Stomach (tissue), 19 donors: ENCODE measurements at places on chromosomes 11 and 22. TPM values are rescaled to one million over a fixed set of nuclear protein-coding genes. Genes with fewer than 3 reads are reported as not detected.

The MS4A8 gene
- 8.9 TPM for total RNA-seq

The NELL1 gene
- not detected for total RNA-seq

The APOC3 gene
- not detected for total RNA-seq

The IGSF22 gene
- total RNA-seq = not detected

The CLCF1 gene
- 69.2 TPM for total RNA-seq

- DNase-seq = no peak
Observed at GRCh38 chr11:86508604-86509587, 134.2 kb downstream of the CCDC81 start.

GRCh38 chr22:19641983-19642451, 72.3 kb upstream of the SEPTIN5 start:
- DNase-seq = no peak

DNA sequence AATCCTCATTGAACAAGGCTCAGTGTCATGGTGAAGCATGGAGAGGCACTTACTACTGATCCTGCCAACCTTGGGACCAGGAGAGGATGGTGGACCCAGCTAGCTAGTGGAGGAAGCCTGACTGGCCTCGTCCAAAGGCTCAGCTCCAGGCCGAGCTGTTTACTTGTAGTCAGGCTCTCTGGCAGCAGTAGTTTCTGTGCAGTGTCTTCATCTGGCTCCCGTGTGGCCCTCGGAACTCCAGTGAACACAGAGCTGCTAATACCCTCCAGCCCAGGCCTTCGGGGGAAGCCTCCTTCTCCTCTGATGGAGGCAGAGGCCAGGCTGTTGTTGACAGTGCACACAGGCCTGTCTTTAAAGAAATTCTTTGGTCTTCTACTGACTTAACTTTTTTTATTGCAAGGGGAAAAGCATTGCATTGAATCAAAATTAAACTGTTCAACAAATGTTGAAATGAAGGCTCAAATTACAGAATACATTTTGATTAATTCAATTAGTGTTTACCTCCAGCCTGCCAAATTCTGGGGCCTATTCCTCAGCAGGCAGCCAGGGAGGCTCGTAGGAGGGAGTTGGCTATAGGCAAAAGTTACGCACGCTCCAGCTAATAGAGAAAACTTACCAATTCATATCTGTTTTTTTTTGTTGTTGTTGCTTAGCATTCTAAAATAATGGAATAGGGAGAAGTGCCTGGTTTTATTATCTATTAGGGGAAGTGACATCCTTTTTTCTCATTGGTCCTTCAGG, 18.8 kb downstream of the PPFIBP2 start:
- peak; percentile 68 for DNase-seq

DNA sequence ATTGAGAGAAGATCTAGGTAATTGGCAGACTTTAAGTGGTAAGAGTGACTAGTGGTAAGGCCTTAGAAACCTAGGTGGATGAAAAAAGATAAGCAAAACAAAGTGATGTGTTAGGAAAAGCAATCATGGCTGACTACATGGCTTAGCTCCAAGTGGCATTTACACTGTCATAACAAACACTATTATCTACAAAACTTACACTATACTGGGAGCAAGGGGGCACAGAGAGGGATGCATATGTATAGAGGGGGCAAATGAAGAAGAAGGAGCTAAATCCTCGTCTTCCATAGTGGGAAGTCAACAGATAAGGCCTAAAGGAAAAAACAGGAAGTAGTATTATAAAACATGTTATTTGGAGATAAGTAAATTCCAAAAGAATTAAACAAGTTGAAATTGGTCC, 32.5 kb downstream of the ADORA2A start:
- no peak for DNase-seq

GRCh38 chr11:45079943-45080719, 66.3 kb upstream of the PRDM11 start:
- peak; percentile 67 for DNase-seq

GRCh38 chr11:126318574-126319373, 14.9 kb downstream of the DCPS start:
- DNase-seq = peak; percentile 89

DNA sequence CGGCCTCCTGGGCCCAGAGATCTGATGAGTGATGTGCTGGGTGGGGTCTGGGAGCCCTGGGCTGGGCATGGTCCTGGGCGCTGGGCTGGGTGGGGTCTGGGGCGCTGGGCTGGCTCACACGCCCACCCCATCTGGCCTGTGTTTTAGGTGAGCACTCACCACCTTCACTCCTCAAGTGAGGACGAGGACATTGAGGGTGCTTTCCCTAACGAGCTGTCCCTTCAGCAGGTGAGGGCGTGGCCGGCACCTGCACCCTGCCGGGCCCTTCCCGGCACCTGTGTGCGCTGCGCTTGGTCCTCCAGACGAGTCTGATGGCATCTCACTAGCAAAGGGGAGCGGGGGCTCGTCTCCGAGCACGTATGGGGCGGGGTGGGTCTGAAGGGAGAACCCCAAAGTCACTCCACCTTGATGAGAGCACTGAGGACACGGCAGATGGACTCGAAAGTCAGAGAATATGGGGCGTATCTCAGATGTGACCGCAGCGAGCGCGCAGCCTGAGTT, 37.9 kb downstream of the SBF1 start:
- no peak for DNase-seq

DNA sequence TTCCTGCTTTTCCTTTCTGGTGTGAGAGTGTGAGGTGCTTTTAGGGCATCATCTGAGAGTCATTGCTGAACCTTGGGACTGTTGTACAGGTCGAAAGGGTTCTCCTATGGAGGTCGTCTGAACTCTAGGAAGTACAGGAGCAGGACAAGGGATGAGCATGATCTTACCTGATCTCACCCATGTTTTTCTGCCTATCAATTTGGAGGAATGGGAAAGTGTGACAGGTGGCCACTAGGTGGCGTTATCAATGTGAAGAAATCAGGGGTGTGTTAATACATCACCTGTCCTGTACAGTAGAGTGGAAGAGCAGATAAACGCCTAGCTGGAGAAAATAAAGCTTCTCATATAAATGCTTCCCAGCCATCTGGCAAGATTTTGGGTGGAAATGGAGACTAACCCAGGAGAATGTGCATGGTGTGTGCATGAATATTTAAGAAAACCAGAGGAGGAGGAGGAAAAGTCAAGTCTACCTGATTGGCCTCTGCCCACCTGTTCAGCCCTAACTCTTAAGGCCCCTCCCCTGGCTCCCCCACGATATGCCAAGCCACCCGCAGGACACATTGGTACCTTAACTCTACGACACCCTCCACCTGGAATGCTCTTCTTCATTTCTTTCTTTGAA, 72.0 kb upstream of the NARS2 start:
- peak; percentile 79 for DNase-seq

GRCh38 chr11:18203723-18204122, 31.1 kb downstream of the MRGPRX4 start:
- no peak for DNase-seq

DNA sequence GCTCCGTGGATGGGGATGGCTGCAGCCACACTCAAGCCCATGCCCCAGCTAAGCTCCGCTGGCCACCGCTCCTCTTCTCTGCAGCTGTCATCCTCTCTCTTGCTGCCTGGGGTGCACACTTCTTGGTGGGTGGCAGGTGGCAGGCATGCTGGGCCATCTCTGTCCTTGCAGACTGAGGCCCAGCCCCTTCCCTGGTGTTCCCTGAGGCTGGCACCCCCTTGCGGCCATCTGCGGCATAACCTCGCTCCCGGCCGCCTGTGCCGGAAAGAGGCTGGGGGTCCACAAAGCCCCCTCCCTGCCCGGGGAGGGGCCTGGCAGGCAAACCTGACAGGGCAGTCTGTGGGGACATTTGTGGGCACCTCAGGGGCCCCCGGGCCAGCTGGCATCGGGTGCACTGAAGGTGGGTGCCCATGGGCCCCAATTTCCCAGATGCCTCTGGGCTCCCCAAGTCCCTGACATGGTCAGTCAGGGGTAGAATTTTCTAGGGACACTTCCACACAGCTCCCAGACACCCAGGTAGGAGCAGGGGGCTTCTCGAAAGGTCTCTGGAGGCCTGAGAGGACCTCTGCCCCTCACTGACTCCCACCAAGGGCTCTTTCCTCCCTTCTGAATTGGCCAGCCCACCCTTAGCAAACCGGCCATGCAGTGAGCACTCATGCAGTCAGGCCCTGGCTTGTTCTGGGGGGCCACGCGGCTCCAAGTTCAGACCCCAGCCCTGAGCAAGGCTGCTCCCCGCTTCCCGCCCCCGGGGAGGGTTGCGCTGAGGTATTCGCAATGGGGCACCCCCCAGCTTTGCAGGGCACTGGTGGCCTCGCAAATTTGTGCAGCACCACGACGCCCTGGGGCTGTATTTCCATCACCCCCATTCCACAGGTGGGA, 23.5 kb upstream of the TH start:
- DNase-seq = peak; percentile 74

GRCh38 chr11:17488563-17488962, 11.9 kb upstream of the ABCC8 start:
- no peak for DNase-seq

DNA sequence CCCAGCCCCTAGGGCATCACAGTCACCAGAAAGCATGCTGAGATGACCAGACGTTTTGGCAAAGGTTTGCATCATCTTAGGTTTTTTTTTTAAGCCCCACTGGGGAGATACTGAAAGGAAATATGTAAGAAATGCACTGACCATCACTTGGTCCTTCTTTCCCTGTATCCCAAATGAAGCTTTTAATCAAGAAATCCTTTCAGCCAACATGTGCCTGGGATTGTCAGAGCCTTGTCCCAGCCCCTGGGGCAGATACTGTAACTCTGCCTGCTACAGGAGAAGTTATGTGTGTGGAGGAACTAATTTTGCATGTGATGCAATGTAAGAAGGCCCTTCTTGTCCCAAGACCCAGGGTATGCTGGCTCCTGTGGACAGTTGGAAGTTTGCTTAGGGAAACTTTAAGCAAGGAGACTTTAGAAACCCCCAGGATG, 65.6 kb downstream of the PPFIBP2 start:
- no peak for DNase-seq
